ENCODE measurements at places on chromosomes 4 and X. TPM values are rescaled to one million over a fixed set of nuclear protein-coding genes. Genes with fewer than 3 reads are reported as not detected.

DNA sequence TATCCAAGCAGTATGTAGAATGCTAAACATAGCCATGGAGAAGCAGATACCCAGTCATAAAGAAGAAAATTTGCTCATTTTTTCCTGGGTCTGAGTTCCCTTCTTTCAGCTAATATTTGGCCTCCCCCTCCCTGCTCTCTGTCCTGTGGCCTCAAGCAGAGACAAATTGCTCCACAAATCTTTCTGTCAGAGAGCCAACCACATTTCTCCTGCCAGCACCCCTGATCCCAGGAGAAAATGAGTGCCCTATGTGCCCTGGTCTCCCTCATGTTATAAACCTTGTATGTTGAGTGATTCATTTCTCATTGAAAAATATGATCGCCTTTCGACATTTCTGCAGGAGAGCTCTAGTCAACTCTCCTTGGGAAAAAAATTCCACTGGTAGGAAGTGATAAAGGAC lies 82.0 kb downstream of the TMEM156 start:
- peaks cover 1% of the 10 kb centered on the region for H3K36me3 ChIP-seq
- no peak for DNase-seq
- H3K4me3 ChIP-seq: no peak overlapping the region
- peaks cover 17% of the 10 kb centered on the region for H3K4me1 ChIP-seq
- H3K27ac ChIP-seq: no peak overlapping the region

Gene DGKK
- not detected for total RNA-seq

Gene GRSF1
- total RNA-seq: 61.0 TPM

DNA sequence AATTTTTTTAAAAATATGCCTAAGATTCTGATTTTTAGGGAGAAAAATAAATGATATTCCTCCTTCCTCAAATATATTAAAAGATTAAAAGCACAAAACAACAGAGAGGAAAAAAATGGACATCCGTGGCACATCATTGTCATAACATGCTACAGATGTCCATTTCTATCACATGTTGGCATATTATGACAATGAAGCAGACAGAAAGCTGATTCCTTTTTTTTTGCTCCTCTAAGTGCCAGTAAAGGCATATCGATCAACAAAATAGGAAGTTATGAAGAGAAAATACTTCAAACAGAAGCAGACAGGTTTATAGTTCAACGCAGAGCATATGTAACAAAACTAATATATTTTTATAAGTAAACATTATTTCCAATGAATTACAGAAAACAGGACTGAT lies 11.2 kb downstream of the KLHL8 start:
- H3K36me3 ChIP-seq: peaks cover 23% of the 10 kb centered on the region
- no peak for DNase-seq
- H3K27me3 ChIP-seq: no peaks in the 10 kb centered on the region
- H3K4me1 ChIP-seq: peaks cover 14% of the 10 kb centered on the region
- peak overlapping the region; percentile 32 for H3K27ac ChIP-seq
- peak overlapping the region; percentile 65 for H3K4me3 ChIP-seq

Gene PPEF1
- not detected for total RNA-seq

DNA sequence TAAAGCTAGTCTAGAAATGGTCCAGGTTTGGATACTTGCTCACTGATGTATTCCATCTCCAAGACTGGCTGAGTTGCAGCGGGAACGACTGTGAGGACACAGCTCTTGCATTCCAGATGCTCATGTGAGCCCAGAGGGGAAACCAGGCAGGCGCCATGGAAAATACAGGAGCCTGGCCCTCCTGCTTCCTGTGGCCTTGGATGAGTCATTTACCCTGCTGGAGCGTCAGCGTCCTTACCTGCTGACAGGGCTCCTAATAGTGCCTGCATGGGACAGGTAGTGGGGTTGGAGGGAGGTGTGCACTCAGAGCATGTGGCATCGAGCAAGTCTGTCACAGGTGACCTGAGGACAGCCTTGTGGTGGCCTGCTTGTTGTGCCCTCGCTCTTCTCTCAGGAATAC lies 69.4 kb downstream of the NSG1 start:
- peaks cover 7% of the 10 kb centered on the region for H3K36me3 ChIP-seq
- no peaks in the 10 kb centered on the region for H3K27me3 ChIP-seq

DNA sequence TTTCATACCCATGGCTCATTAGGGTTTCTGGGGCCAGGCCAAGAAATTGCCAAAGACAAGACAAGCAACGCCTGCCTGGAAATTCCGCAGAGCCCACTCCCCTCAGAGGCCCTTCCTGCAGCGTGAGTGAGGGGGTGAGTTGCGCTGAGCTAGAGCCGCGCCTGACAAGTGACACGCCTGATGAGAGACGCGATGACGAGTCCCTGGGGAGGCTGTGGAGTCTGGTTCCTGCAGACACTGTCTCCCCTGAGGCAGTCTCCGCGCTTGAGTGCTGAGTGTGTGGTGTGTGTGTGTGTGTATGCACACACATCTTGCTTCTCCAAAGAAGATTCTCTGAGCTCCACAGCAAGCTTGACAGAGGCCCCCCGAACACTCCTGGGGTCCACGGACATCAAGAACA lies 269.8 kb downstream of the BCOR start:
- H3K27ac ChIP-seq: no peak overlapping the region
- peaks cover 2% of the 10 kb centered on the region for H3K36me3 ChIP-seq
- H3K27me3 ChIP-seq: no peaks in the 10 kb centered on the region
- peaks cover 6% of the 10 kb centered on the region for H3K4me1 ChIP-seq
- H3K4me3 ChIP-seq: no peak overlapping the region

DNA sequence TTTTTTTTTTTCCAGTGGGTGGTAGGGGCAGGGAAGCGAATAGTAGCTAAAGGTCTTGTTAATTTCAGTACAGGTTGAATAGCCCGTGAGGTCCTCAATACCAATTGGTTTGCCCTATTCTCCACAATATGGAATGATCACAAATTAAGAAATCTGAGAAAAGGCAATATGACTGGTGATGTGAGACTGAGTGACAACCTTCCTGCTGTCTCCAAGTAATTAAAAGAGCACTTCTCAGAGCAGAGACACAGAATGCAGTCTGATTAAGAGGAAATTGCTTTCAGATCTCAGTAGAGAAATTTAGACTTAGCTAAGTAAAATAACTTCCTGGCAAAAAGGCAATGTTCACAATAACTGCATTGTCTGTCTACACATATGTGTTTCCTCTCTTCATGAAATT lies 23.0 kb downstream of the GPR174 start:
- no peak for DNase-seq
- peaks cover 54% of the 10 kb centered on the region for H3K4me1 ChIP-seq
- peak overlapping the region; percentile 88 for H3K27ac ChIP-seq

Measured in activated naive CD8-positive, alpha-beta T cell treated with anti-CD3 and anti-CD28 coated beads, Interleukin-2, amount 10 ng/mL, durations not matched to agents 7 days and 5 days (primary cell).